ENCODE measurements at places on chromosomes 12 and 14.
A peak's percentile ranks its signal among the peaks of the same experiment; 100 is the strongest.

DNA sequence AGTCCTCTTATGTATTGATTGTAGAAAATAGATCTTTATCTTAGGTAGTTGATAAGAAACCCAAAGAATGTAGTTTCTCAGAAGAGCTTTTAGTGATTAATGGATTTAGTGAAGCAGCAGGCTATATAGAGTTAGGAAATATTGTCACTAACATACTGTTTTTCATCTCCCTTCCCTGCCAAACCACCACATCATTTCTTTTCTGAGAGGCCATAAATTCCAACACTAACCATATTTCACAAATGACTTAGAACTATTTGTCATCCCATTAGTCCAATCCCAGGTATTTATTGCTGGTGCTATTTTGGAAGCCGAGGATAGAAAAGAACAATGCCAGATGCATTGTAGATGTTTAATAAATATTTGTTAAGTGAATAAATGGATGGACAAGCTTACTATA lies 185.7 kb downstream of the KICS2 start:
- DNase-seq = no peak

- no peak for DNase-seq
Measured at GRCh38 chr14:74886001-74886400, 4.3 kb downstream of the DLST start.

DNA sequence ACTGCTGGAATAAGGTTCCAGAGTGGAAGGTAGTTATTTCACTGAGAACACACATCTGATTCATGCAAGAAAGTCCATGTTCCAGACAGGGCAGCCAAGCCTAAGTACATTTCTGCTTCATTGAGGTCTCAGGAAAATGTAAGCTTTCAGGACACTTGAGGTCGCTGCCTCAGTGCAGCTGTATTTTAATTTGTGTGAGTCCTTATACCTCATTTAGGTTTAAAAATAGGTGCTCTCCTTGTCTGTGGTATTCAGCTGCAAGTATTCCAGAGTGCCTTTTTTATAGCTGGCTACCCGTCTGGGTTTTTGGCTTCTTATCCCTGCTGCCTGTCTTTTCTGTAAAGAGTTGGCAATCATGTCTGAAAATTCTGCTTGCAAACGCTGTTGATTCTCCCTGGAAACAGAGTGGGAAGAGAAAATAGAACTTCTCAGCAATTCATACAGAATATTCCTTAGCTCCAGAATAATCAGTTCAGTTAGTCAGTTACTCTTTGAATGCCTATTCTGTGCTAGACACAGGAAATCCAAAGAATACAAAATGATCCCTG lies 45.3 kb upstream of the PLBD1 start:
- DNase-seq = no peak

DNA sequence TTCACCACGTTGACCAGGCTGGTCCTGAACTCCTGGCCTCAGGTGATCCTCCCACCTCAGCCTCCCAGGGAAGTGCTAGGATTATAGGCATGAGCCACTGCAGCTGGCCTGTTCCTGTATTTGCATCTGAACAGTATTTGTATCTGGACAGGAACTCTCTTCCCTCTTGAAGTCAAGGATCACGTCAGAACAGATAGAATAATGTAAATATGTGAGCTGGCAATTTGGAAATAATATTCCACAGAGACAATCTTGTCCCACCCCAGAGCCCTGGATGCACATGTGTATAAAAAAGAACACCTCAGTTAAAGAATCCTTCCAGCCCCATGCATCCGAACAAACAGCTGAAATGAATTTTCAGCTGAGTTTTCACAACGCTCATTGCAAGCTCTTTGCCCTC lies 118.3 kb downstream of the VEZT start:
- no peak for DNase-seq

DNA sequence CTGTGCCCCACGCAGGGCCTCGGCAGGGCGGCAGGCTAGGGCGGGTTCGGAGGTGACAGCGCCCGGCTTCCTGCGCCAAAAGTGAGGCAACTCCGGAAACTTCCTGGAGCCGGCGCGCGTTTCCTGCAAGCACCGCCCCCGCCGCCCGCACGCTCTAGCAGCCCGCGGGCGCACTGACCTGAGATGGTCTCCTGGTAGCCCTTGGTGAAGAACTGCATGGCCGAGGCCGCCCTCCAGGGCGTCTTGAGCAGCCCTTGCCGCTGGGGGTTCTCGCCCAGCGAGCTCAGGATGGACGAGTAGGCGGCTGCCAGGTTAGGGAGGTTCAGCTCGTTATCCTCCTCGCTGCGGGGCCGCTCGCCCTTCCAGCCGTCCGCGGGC lies 494 bp downstream of the GCH1 start:
- DNase-seq = peak; percentile 59

- no peak for DNase-seq
Measured at GRCh38 chr12:14264316-14264715, 101.2 kb upstream of the ATF7IP start.

- no peak for DNase-seq
Measured at GRCh38 chr12:45259675-45260074, 43.8 kb downstream of the ANO6 start.

- no peak for DNase-seq
Measured at GRCh38 chr14:29637411-29637810, 290.2 kb downstream of the PRKD1 start.

DNA sequence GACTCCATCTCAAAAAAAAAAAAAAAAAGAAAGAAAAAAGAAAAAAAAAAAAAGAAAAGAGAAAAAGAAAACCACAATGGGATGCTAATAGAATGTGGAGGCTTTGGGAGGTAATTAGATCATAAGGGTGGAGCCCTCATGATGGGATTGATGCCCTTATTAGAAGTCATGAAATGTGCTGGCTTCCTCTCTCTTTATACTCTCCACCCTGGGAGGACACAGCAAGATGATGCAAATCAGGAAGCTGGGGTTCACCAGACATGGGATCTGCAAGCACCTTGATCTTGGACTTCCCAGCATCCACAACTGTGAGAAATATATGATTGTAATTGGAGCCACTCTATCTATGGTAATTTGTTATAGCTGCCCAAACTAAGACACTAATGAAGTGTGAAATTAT lies 13.4 kb upstream of the DRAM1 start:
- peak; percentile 60 for DNase-seq

DNA sequence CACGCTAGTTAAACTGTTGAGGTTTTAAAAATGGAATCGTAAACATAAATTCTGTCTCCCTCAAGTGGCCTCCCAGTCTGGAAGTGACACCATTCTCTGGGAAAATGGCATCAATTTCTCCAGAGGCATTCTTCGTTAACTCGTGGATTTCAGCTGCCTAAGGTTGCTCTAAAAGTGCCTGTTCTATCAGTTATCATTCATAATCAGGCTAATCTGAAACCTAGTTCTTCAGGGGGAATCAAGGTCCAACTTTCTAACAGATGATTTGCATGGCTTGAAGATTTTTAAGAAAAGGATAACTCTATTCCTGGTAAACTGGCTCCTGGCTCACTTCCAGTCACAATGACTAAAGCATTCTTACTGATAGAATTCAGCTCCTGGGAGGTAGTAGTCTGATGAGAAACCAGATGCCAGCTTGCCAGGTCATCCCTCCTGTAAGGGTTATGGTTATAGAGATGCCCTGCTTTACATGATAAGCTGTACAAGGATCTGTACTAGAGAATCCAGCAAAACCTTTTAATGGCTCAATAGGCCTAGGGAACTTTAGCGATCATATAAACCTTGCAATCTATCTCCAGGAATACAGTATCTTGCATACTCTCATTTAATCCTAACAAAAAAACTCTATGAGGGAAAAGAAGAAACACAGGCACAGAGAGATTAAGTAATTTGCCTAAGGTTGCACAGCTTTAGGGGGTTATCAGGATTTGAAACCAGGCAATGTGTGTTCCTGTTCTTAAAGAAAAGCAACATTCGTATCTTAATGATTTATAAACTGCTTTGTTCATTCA lies 1.5 kb downstream of the L3HYPDH start:
- no peak for DNase-seq

DNA sequence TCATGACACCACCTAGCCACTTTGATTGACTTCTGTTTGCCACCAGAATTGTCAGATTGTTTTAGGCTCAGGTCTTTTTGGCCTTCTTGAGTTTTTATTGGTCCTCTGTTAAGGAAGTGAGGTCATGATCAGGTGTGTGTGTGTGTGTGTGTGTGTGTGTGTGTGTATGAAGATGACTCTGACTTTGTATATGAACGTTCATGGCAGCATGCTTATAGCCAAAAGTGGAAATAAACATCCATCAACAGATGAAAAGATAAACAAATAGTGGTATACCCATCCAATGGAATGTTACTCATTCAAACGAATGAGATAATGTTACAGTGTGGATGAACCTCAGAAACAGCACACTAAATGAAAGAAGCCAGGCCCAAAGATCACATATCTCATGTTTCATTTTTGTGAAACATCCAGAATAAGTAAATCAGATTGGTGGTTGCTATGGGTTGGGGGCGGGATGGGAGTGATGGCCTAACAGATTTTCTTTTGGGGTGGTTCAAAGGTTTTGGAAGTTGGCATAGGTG lies 258.6 kb downstream of the KTN1 start:
- no peak for DNase-seq

- DNase-seq = peak; percentile 2
Measured at GRCh38 chr14:101072945-101073597, 169.5 kb upstream of the RTL1 start.

- no peak for DNase-seq
Measured at GRCh38 chr14:76019676-76020075, 34.1 kb downstream of the IFT43 start.

DNA sequence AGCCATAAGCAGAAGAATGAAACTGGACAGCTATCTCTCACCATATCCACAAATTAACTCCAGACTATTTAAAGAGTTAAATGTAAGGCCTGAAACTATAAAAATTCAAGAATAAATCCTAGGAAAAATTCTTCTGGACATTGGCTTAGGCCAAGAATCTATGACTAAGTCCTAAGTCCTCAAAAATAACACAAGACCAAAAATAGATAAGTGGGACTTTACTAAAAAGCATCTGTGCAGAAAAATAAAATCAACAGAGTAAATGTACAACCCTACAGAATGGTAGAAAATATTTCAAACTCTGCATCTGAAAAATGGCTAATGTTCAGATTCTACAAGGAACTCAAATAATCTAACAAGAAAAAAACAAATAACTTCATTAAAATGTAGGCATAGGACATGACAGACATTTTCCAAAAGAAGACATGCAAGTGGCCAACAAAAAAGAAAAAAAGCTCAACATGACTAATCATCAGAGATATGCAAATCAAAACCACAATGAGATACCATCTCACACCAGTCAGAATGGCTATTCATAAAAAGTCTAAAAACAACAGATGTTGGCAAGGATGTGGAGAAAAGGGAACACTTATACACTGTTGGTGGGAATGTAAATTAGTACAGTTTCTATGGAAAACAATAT lies 61.0 kb upstream of the PPFIA2 start:
- DNase-seq = no peak

DNA sequence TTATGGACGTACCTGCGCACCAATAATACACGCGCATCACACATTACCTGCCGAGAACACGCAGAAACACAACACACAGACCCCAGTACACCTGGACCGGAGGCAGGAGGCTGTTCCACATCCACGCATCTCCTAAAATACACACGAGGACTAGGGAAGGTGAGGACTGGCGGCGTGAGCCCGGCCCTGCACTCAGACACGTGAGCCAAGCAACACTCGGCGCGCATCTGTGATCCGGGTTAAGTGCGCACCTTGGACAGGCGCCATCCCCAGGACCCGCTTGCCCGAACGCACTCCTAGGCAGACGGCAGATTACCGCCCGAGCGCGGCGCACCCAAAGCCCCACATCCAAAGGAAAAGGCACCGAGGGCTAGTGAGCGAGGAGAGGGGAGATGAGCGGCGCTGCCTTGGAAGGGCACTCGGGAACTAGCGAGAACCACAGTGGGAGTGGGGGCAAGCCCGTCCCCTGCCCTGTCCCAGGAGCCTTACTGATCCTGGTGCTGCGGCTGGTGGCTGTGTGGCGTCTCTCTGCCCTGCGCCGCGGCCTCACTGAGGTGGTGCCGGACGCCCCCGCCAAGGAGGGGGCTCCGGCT lies 417 bp downstream of the GLS2 start:
- no peak for DNase-seq

GRCh38 chr12:124481772-124482566 lies 85.4 kb downstream of the NCOR2 start:
- no peak for DNase-seq

- DNase-seq = no peak
Measured at GRCh38 chr14:31994391-31995033, 82.6 kb upstream of the ARHGAP5 start.

GRCh38 chr12:31321897-31322228 lies 4.1 kb downstream of the SINHCAF start:
- DNase-seq = no peak

GRCh38 chr12:121637231-121637914 lies 11.0 kb downstream of the ORAI1 start:
- DNase-seq = peak; percentile 54

DNA sequence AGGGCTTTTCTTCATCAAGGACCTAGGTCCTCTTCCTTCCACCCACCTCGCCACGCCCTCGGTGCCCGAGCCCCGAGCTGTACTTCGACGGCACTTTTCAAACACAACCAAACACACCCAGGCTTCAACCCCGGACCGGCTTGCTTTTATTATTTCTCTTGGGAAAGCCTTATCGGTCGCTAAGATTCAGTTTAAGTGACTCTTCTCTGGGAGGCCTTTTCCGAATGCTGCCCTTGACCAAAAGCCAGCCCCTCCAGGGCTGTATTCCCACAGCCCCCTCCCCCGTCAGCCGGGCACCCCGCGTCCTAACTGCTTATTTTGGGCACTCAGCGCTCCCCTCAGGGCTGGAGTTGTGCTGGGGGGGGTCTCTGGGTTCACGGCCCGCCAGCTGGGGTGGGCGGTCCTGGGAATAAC lies 644 bp upstream of the PPP4R4 start:
- DNase-seq = peak; percentile 3

GRCh38 chr14:92974541-92975345 lies 51.8 kb downstream of the CHGA start:
- peak; percentile 32 for DNase-seq

DNA sequence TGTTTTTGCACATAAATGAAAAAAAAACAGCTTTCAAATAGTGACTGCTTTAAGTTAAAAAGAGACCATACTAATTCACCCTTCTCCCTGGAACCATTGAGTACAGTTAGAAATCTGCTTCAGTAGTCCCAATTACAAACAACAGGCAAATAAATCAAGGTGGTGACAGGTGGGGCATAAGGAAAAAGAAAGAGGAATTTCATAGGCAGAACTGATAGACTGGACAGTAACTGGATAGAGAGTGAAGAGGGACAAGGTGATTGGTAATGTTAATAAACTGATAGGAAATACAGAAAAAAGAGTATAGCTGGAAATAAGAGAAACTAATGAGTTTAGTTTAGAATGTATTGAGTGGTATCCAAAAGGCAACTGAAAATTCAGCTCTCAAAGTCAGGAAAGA lies 56.0 kb downstream of the SLC41A2 start:
- no peak for DNase-seq

- no peak for DNase-seq
Measured at GRCh38 chr12:116520801-116521471, 38.2 kb upstream of the MAP1LC3B2 start.

Measured in inflammatory macrophage (primary cell).